AG04450 (cell line): ENCODE measurements at places on chromosomes 6 and 20. TPM values are rescaled to one million over a fixed set of nuclear protein-coding genes. Genes with fewer than 3 reads are reported as not detected.

SLC32A1 gene
- not detected in 2 replicates for polyA plus RNA-seq

UBE2V1 gene
- 148 and 171 TPM in 2 replicates for polyA plus RNA-seq

VSX1 gene
- polyA plus RNA-seq, result 0.06 TPM in 1 of 2 replicates, not detected in the other

BHLHE23 gene
- polyA plus RNA-seq, result not detected in 2 replicates

MOG gene
- polyA plus RNA-seq, result not detected in 2 replicates

DYNLT2 gene
- polyA plus RNA-seq, result 0.46 and 0.64 TPM in 2 replicates

GRCh38 chr6:50848989-50849795, 30.5 kb downstream of the TFAP2B start:
- DNase-seq, result no peak

GRCh38 chr6:7135755-7136154, 28.0 kb downstream of the RREB1 start:
- DNase-seq, result no peak

GRCh38 chr6:7071405-7071804, 36.4 kb upstream of the RREB1 start:
- no peak for DNase-seq

DNA sequence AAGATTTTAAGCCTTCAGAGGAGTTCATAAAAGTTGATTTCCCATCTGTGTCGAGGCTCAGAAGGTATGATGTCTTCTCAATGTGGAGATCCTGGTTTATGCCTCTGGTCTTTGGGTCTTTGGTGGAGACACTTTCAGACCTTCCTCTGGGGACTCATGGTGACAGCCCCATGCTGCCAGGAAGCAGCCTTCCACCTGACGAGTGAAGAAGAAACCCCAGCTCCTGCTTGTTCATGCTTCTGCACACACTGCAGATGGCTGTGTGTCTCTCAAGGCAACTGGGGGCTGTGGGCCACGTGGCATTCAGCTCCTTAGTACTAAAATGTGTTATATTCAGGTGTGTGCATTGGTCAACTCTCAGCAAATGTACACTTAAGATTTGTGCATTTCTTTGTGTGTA, 4.9 kb upstream of the SCP2D1 start:
- DNase-seq, result no peak

GRCh38 chr6:38233161-38233791, 406.5 kb downstream of the BTBD9 start:
- no peak for DNase-seq

- DNase-seq, result no peak
Observed at GRCh38 chr6:19382676-19383075, 454.5 kb upstream of the ID4 start.

GRCh38 chr6:42454428-42454791, 2.7 kb upstream of the TRERF1 start:
- DNase-seq, result no peak

- no peak for DNase-seq
Observed at GRCh38 chr6:154638369-154638768, 94.8 kb upstream of the SCAF8 start.

GRCh38 chr6:167300902-167301777, 10.0 kb downstream of the UNC93A start:
- no peak for DNase-seq

DNA sequence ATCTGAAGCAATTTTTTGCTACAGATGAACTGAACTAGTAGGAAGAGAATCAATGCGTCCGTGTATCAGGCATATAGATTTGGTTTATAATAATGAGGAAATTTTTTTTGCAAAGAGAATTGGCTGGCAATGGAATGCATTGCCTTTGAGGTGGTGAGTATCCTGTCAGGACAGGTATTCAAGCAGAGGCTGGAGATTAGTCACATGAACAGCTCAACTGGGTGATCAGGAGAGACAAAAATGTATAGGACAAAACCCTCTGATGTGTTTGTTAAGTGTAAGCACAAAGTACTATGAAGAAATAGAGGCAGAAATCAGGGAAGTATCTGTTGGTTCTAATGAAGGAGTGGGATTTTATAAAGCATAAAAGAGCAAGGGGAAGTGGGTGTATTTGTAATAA, 80.5 kb downstream of the ISM1 start:
- DNase-seq, result no peak

DNA sequence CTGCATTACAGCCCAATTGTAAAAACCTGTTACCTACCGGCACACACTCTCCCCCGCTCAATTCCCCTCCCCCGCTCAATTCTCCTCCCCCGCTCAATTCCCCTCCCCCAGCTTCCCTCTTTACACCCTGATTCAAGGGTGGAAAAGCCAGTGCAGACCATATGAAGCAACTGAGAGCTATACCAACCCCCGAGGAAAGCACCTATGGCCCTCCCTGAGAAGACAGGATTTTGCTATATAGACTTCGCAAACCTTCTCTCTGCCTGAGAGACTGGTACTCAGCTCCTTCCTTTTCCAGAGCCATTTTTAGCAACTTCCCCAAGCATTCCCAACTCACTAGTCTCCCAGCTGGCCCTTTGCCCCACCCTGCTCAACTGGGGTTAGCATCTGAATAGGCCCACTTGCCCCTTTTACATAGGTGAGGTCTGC, 7.6 kb downstream of the GNAS-AS1 start:
- DNase-seq, result no peak

DNA sequence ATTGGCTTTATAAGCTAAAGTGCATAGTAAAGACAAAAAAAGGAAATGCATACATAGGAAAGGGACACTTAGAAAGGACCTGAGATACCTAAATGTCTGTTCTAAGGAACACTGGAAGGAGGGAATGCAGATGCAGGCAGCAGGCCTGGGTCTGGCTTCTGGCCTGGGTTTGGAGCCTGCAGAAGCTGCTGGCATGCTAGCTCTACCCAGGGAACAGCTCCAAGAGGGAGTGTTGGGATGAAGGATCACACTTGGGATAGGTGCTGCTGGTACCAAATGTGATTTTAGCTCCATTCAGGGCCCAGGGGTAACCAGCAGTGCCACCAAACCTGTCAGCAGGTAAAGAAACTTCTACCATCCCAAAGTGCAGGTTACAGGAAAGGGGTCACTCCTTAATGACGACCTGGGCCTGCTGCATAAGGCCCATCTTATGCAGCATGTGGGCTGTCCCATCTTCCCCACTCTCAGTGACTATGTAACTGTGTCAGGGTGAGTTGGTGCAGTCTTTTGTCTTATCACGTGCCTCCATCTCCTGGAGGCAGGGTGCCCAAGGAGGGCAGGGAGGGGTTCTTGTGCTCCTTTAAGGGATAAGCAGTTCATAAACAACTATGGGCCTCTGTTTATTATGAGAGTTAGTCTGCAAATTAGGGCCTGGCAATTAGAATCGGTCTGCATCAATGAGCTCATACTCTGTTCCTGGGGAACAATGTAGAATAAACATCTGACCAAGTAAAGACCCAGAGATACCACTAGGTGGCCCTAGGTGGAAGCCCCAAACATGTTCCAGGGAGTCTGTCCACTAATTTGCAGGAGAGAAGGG, 26.9 kb downstream of the DDX27 start:
- DNase-seq, result peak; percentile 20

DNA sequence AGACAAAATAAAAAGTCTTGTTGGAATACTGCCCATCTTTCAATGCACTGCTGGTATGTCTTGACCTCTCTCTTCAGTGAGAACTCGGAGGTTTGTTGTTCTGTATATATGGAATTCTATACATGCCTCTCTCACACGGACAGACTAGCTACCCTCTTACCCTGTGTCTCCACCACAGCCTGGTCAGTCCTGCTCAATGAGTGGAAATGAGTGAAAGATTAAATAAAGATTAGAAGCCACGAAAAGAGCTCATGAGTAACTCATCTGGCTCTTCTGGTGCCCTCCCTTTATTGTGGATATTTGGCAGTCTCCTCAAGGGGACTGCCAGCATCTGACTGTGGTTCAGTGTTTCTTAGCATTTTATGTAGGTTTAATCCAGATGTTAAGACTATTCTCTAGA, 262.8 kb upstream of the MAP3K7 start:
- DNase-seq, result no peak

DNA sequence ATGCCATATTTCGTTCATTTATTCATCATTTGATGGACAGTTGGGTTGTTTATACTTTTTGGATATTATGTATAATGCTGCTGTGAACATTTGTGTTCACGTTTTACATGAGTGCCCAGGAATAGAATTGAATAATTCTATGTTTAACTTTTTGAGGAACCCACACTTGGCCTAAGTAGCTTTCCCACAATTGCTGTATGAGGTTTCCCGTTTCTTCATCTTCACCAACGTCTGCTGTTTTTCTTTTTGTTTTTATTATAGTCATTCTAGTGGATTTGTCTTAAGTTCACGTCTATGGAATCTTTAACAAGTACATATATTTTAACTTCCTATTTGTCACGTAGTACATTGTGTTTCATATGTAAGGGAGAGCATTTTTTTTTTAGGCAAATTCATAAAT, 110.3 kb downstream of the JARID2 start:
- DNase-seq, result no peak

DNA sequence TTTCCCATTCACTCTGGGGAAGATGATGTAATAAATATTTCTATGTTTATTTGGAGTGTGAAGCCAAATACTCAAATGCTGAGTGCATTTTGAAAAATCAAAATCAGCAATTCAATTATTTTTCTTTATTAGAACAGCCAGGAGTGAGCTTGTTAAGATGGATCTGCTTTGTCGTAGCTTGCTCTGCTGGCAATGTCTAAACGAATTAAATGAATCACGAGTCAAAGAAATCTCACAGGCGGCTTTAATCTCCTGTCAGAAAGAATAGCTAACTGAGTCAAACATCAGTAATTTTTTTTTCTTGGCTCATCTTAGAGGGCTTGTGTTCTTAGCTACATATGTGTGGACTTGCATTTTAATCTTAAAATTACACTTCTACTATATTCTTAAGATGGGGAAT, 100.2 kb upstream of the HMGN3 start:
- no peak for DNase-seq

DNA sequence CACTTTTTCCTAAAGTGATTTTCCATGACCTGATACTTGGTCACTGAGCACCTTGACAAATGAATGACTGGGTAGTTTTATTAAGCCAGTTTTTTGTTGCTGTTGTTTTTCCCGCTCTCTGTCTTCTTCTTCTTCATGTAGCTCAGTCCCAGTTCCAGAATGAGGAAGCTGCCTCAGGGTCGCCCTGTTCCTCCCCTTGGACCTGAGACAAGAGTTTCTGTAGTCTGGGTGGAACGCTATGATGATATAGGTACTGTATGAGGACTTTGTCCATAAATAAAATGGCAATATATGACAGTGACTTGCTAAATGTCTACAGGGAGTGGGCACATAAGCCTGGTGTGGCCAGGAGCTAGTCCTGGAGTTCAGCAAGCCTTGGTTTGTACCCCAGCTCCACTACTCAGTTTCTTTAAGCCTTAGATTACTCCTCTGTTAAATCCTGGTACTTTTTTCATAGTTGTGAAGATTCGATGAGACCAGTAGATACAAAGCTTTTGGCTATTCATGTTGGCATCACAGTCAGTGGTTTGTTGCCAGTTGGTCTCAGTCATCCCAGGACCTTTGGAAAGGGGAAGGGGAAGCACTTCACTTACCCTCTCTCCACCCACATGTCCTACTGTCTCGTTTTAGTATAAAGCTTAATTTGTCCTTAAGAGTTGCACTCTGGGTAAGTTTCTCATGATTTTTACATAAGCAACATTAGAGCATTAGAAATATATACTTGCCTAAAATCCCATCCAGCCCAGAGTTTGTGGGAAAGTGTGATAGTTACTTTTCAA, 11.1 kb upstream of the ADIG start:
- no peak for DNase-seq

DNA sequence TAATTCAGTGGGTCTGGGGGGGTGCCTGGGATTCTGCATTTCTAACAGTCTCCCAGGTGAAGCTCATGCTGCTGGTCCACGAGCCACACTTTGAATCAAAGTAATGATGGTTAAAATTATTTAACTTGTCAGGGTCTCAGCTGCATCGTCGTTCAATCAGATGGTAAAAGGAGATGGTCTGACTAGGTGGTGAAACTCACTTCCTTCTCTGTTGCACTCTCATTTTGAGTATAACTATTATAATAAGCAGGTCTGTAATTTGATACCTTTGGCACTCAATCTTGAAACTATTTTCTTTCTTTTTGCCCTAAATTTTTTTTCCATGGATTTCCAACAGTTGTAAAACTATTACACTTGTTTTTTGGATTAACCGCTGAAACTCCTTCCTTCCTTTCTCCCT, 292.5 kb downstream of the FARS2 start:
- no peak for DNase-seq

DNA sequence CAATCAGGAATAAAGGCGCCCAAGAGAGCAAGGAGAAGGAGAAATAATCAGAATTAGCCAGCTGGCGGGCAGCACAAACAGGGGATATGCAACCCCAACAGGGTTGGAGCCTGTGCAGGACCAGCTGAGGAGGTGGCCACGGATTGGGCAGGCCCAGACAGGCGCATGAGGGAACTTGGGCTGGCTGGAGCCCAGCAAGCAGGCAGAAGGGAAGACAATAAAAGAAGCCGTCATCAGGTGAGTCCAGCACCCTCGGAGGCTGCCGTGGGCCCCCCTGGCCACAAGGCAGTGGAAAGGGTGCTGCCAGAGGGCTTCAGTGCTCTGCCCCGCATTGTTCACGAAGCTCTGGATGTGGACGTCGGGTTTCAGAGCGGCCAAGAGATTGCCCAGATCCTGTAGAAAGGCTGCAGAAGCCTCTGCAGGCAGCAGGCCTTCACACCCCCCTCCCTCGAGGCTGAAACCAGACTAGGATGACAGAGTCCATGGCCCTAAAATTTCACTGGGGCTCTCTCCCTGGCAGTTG, 28.4 kb upstream of the MAFB start:
- no peak for DNase-seq

DNA sequence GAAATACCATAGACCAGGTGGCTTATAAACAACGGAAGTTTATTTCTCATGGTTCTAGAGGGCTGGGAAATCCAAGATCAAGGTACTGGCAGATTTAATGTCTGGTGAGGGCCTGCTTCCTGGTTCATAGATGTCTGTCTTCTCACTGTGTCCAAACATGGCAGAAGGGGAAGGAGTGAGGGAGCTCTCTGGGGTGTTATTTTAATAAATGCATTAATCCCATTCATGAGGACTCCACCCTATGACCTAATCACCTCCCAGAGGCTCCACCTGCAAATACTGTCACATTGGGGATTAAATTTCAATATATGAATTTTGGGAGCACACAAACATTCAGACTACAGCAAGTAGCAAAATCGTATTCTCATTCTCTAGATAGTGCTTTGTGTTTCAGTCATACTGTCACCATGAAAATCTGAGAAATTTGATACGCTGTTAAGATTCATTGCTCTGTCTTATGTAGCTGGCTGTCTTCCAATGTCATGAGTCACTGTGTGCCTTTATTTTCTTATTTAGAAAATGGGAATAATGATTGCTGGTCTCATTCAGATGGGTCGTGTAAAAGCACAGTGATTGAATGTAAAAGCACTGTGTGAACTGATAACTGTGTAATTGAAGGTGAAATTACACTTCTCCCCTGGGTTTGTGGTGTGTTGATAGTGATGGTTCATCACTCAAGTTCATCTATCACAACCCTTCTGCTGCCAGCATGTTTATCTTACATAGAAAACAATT, 8.9 kb upstream of the ERVFRD-1 start:
- DNase-seq, result no peak
